BJ (cell line): ENCODE measurements at places on chromosomes 11 and 22. TPM values are rescaled to one million over a fixed set of nuclear protein-coding genes. Genes with fewer than 3 reads are reported as not detected.

GRCh38 chr11:1889224-1889930, 2.3 kb downstream of the PRR33 start:
- no peak for DNase-seq

DNA sequence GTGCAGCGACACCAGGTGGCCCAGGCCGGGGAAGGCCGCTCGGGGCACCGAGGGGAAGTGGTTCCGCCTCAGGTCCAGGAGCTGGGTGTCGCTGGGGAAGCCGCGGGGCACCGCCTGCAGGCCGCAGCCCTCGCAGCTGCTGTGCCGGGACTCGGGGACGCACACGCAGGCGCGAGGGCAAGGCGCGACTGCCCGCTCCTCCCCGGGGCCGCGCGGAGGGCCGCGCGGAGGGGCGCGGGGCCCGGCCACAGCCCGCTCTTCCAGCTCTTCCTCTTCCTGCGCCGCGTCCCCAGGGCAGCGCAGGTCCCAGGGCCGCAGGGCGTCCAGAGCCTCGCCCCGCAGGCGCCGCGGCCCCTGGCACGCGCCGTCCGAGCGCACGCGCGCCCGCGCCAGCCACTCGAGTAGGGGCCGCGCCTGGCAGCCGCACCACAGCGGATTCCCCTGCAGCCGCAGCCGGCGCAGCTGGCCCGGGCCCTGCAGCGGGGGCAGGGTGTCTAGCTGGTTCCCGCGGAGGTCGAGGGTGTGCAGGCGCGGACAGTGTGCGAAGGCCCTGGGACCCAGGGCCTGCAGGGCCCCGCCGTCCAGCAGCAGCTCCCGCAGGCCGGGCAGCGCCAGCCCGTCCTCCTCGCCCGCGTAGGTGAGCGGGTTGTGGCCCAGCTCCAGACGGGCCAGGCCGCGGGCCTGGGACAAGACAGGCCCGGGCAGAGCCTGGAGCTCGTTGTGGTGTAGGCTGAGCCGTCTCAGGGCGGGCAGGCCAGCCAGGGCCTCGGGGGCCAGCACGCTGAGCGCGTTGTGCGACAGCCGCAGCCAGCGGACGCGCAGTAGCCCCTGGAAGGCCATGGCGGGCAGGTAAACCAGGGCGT, 2.8 kb downstream of the CHADL start:
- DNase-seq: no peak

- no peak for DNase-seq
Measured at GRCh38 chr11:66958956-66959274, 732 bp upstream of the PC start.

GRCh38 chr11:106305458-106305857, 228.0 kb downstream of the AASDHPPT start:
- no peak for DNase-seq

DNA sequence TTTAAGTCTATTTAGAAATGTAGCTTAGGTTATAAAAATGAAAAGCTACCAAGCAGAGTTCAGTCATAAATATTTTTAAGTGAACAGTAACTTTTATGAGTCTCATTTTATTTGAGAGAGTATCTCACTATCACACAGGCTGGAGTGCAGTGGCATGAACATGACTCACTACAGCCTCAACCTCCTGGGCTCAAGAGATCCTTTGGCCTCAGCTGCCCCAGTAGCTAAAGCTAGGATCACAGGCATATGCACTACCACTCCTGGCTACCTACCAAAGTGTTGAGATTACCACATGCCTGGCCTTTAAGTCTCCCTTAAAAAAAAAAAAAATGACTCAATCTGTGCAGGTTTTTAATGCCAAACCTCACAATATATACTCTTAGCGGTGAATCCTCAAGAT, 34.7 kb upstream of the CLNS1A start:
- peak; percentile 89 for DNase-seq

DNA sequence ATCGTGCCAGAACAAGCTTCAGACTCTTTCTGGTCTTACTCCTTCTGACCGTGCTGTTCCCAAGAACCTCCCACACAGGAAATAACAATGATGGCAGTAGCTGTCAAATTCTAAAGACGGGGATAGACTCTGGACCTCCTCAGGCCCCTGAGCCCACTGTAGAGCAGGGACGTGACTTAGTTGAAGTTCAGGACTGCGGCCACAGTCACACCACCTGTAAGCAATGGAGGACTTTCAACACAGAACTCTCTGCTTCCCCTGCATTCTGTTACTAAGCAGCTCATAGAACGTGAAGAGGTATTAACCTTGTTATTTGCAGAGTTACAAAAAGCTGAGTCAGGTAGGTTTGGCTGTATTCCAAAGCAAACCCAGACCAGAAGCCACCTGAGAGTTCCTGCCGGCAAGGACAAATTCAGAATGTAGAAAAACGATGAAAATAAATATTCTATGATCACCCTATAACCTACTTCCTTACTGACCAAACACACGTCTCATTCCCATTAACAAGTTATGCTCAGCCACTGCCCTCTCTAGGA, 12.7 kb downstream of the TMEM45B start:
- no peak for DNase-seq

The SLC22A25 gene
- polyA plus RNA-seq: not detected in 2 replicates
